DMS153 (cell line): ENCODE measurements at places on chromosomes 4 and X.

- DNase-seq: no peak
These were observed 196.0 kb upstream of the RBPJ start for GRCh38 chr4:26124753-26125321.

DNA sequence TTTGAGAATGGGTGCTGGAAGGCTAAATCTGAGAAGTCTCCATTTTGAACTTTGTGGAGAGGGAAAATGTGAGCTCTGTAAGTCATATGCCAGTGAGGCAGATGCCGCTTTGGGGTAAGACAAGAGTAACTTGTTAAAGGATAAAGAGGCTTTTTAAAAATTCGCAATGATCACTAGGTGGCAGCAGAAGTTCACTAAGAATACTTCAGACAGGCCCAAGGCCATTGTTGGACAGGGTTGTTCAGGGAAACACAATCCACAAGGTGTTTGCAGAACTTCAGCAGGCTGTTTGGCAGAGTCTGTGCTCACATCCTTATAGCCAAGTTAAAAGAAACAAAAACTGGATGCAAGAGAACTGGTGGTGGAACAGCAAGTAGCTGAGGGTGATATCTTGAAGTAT is 13.7 kb upstream of the PIGA start:
- peak; percentile 46 for DNase-seq

DNA sequence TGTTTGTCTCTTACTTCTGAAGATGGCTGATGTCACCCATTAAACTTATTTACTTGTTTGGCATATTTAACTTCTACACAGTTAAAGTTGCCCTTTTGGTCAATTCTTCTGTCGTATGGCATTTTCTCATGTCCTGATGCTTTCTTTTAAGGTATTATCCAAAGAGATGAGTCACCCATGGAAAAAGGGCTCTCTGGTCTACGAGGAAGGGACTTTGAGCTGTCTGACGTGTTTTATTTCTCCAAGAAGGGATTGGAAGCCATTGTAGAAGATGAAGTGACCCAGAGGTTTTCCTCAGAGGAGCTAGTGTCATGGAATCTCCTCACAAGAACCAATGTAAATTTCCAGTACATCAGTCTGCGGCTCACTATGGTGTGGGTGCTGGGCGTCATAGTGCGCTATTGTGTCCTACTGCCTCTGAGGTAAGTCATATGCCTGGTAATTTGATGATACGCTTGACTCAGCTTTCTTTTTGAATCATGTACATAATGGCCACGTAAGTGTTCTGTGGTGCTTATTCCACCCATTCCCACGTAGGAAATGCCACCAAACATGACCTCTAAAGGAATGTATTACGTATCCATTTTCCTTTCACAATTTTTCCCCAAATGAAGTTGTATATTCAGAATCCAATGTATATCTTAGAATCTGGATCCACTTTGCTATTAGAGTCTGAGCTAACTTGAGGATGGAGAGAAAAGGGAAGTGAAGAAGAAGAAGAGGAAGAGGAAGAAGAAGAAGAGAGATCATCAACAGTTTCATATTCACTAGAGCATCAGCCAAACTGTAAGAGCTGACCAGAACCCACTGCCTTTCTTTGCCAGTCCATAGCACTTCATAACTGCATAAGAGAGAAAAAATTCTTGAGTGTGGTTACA is 45.7 kb downstream of the GPAT3 start:
- no peak for DNase-seq

GRCh38 chr4:112113864-112114263 is 31.4 kb upstream of the FAM241A start:
- no peak for DNase-seq

DNA sequence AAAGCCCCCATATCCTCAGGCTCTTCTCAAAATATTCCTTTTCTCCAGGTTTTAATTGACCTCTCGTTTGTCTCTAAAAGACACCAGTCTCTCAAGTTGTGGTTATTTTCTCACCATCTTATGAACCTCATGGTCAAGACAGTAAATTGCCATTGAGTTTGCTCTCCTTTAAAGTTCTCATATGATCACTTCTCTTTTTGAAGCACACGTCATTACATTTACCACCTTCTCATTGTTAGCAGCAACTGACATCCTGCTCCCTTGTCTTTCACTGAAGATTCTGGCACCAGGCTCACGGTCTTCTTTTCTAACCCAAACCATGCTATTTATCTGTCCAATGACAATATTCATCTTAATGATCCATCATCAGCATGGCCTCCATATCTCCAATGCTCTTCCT is 324.2 kb downstream of the TMA16 start:
- DNase-seq: no peak

DNA sequence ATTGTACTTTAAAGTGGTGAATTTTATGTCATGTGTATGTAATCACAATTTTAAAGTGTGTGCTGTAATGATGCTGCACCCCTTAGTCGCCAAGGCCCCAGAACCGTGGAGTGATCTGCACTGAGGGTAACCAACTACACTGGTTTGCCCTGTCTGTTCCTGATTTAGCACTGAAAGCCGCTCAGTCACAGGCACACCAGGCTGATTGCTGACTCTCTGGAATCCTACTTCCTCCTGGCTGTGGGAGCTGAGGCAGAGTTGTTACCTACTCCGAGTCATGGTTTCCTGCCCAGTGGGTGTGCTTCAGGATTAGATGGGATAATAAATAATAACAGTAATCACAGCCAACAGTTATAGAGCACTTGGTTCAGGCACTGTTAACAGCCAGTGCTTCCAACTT is 645.4 kb downstream of the BCOR start:
- no peak for DNase-seq

DNA sequence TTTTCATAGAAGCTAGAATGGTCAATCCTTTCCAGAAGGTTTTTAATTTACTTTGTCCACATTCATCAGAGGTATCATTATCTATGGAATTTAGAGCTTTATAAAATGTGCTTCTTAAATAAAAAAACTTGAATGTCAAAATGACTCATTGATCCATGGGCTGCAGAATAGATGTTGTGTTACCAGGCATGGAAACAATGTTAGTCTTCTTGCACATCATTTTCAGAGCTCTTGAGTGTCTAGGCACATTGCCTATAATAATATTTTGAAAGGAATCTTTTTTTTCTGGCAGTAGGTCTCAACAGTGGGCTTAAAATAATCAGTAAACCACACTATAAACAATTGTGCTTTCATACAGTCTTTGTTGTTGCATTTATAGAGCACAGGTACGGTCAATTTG is 200.3 kb downstream of the FAT4 start:
- no peak for DNase-seq
